ENCODE measurements at places on chromosomes 13 and 19. TPM values are rescaled to one million over a fixed set of nuclear protein-coding genes. Genes with fewer than 3 reads are reported as not detected.

The SYT3 gene
- 1.2 TPM for polyA plus RNA-seq

The MIR17HG gene
- polyA plus RNA-seq = 5.1 TPM

The KCNK6 gene
- 3.2 TPM for polyA plus RNA-seq

The SPIB gene
- polyA plus RNA-seq = 1.6 TPM

The PSPN gene
- 2.4 TPM for polyA plus RNA-seq

The ETV2 gene
- polyA plus RNA-seq = 1.8 TPM

The ZNF30 gene
- polyA plus RNA-seq = 7.5 TPM

The RASA3 gene
- 14.5 TPM for polyA plus RNA-seq

The CFAP97D2 gene
- not detected for polyA plus RNA-seq

The LGALS4 gene
- polyA plus RNA-seq = 1.3 TPM

The CLDN10 gene
- 122 TPM for polyA plus RNA-seq

The C19orf33 gene
- 10.1 TPM for polyA plus RNA-seq

The RUVBL2 gene
- polyA plus RNA-seq = 82.6 TPM

The UBA52 gene
- 682 TPM for polyA plus RNA-seq

The ZNF536 gene
- polyA plus RNA-seq = 4.1 TPM

The LRRC8E gene
- polyA plus RNA-seq = 2.4 TPM

The SIGLEC10 gene
- 0.96 TPM for polyA plus RNA-seq

The NAXD gene
- polyA plus RNA-seq = 41.7 TPM
